HepG2 (cell line): ENCODE measurements at places on chromosomes 5 and 9. TPM values are rescaled to one million over a fixed set of nuclear protein-coding genes. Genes with fewer than 3 reads are reported as not detected.

GRCh38 chr9:71353720-71354119, 232.3 kb upstream of the TRPM3 start:
- DNase-seq, result no peak

PRSS3 gene
- not detected in 2 replicates for polyA plus RNA-seq

PCDHGA10 gene
- polyA plus RNA-seq, result 0.04 TPM in 2 replicates

DNA sequence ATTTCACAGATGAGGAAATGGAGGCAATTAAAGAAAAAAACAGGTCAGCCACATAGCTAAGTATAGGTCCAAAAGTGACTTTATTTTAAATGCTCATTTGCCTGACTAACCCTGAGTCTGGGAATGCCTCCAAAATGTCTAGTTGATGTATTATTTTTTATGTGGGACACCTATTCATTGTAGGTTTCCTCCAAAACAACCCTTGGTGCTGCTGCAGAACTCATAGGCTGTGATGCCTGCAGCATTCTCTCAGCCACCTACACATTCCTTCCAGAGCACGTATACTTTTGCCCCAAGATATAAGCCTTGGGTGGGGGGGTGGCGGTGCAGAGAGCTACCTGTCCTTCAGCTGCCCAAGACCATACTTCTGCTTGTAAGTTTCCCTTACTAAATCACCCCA, 77.4 kb downstream of the MSX2 start:
- no peak for DNase-seq

GRCh38 chr5:128199104-128199503, 115.5 kb downstream of the SLC12A2 start:
- no peak for DNase-seq

TBC1D13 gene
- polyA plus RNA-seq, result 18.6 and 19.7 TPM in 2 replicates

GRCh38 chr9:110978516-110978915, 59.8 kb downstream of the LPAR1 start:
- DNase-seq, result no peak

CYSRT1 gene
- 1.5 and 1.7 TPM in 2 replicates for polyA plus RNA-seq

GCNT4 gene
- polyA plus RNA-seq, result 0.26 and 0.38 TPM in 2 replicates

ARL14EPL gene
- not detected in 2 replicates for polyA plus RNA-seq
